ENCODE measurements at places on chromosomes 3 and 15. TPM values are rescaled to one million over a fixed set of nuclear protein-coding genes. Genes with fewer than 3 reads are reported as not detected.

- DNase-seq = no peak
Observed at GRCh38 chr15:49467746-49468480, 44.9 kb downstream of the FGF7 start.

CEMIP gene
- 2.6 TPM for total RNA-seq

GRCh38 chr15:99210334-99210733 lies 39.0 kb downstream of the TTC23 start:
- DNase-seq = no peak

DNA sequence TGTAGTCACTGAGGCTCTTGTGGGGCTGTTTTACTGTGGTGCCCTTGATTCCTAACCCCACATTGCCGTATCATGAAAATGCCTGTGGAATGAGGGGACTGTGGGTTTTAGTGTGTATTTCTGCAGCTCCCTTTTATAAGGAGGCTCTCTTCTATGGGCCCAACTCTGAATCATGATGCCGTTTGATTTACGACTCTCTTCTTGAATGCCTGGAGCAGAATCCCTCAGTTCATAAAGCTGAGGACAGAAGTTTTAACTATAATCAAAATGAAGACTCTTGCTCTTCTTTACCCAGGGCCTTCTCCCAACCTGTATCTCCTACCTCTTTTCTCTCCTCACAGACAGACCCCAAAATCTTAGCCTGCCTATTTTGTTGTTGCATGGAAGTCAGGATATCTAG lies 109.5 kb downstream of the RARB start:
- no peak for DNase-seq

DNA sequence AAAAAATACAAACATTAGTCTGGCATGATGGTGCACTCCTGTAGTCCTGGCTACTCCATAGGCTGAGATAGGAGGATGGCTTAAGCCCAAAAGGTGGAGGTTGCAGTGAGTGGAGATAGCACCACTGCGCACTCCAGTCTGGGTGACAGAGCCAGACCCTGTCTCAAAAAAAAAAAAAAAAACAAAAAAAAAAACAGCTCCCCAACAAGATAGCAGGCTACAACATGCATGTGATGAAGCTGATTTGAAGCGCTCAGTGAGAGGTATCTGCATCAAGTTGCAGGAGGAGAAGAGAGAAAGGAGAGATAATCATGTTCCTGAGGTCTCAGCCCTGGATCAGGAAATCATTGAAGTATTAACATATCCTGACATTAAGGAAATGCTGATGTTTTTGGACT lies 608 bp upstream of the PPCDC start:
- no peak for DNase-seq

DNA sequence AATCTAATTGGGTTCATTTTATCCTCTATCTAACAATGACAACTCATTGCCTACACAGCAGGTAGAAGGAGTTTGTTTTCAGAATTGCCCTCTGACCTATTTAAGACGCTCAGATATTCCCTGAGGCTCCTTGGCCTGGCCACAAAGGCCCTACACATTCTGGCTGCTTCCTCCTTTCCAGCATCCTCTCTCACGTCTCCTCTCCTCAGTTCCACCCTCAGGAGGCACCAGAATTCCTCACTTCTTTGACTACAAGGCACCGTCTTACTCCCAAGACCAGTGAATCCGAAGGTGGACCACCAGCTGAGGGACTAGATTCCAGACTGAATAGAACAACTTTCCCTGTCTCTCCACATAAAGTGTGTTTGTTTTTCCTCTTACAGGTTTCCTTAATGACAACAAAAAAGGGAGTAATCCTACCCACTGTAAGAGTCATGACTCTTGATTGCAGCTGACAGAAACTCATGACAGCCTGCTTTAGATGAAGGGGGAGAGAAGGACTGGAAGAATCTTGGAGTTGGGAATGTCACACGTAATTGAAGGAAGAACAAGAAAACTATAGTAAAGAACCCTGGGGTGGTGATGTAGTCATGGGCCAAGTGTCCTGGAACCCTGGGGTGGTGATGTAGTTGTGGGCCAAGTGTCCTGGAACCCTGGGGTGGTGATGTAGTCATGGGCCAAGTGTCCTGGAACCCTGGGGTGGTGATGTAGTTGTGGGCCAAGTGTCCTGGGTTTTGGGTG lies 22.0 kb upstream of the MUC20 start:
- no peak for DNase-seq

DNA sequence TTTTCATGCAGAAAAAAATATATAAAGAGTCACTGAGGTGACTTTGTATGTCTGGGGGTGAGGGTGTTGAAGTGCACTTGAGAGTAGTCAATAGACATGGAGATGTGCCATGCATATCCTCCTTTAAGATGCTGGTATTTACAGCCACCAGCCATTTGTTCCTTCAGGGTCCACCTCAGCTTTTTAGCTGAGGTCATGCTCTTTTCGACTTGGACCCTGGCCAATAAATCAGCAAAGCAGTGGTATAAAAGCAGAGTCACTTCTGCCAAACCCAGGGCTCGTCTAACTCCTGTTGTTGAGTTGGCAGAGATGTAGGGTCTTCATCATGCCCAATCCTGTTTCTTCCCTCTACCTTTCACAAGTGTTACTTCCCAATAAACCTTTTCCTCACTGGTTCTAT lies 75.1 kb upstream of the OSTN start:
- no peak for DNase-seq

- DNase-seq = no peak
Observed at GRCh38 chr3:104939196-104939595, 427.5 kb upstream of the ALCAM start.

DNA sequence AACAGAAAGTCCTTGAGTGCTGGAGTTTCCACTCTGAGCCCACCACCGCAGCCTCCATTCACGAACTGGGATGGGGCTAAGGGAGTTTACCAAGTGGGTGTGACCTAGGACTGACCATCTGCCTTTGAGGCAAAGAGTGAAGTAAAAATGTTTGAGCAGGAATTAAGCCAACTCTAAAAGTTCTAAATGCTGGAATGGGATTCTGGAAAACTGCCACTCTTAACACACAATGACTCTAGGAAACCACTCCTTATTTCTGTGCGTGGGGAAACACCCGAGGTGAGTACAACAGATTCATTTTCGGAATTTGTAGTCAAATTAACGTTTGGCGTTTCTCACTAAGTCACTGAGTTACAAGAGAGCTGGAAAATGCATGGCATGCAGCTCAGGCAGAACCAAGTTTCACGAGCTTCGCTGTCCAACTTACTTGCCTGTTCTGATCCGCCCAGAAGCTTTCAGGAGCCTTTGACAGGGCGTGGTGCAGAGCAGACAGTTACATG lies 31.6 kb downstream of the ISL2 start:
- DNase-seq = no peak

GRCh38 chr15:100264994-100265640 lies 76.7 kb downstream of the ADAMTS17 start:
- no peak for DNase-seq

ALDH1A3 gene
- total RNA-seq = 9.5 TPM

DNA sequence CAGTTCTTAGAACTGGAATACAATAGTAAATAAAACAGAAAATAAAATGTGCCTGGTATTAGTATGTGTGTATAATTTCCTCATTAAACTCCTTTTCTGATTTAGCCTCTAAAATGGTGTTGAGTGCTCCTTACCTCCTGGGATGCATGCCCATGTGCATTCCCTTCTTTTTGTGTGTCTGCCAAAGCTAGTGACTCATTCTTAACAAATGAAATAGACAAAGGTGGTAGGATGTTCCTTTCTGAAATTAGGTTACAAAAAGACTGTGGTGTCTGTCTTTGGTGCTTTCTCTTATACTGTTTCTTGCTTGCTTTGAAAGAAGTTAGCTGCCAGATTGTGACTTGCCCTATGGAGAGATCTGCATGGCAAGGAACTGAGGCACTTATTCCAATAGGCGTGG lies 623.7 kb downstream of the GRM7 start:
- no peak for DNase-seq

RHOV gene
- total RNA-seq = not detected

MKRN3 gene
- total RNA-seq = 0.51 TPM

- DNase-seq = no peak
Observed at GRCh38 chr15:35477312-35478262, 68.4 kb downstream of the DPH6 start.

- peak; percentile 97 for DNase-seq
Observed at GRCh38 chr3:170869645-170870593, at the start of gene RPL22L1. Gene RPL22L1 (minus strand): TSS chr3:170870195. CDS start chr3:170870167, 28 bp downstream.

DNA sequence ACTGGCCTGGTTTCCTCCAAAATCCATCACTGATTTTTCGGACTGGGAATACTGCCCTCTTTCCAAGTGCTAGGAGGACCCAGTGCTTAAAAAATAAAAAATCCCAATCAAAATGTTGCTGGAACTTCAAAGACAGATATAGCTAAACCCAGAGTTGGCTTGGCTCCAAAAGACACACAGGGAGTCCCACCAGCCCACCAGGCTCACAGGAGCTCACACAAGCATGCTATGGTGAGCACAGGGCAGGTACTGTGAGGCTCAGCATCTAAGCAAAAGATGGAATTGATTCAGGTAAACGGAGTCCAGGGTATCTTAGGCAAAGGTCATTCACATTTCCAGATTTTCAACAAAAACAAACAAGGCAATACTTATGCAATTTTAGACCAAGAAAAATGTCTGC lies 3.7 kb downstream of the TRANK1 start:
- no peak for DNase-seq

DNA sequence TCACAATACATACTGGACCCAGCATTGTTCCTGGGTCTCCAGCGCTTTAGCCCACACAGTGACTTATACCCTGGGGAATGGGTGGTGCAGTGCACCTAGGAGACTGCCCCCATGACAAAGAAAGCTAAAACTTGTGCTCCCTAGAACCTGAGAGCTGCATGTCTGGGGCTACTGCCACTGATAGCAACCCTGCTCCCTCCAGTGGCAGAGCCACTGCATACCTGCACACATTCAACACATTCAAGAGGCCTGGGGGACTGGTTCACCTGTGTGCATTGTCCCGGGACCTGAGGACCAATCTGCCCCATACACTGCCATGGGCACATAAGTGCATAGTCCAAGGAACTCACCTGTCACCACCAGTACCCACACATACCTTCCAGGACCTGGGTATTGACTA lies 302.7 kb upstream of the MANF start:
- DNase-seq = no peak

- DNase-seq = no peak
Observed at GRCh38 chr15:81473177-81473576, 99.2 kb upstream of the TMC3 start.

FBXW12 gene
- not detected for total RNA-seq

DNA sequence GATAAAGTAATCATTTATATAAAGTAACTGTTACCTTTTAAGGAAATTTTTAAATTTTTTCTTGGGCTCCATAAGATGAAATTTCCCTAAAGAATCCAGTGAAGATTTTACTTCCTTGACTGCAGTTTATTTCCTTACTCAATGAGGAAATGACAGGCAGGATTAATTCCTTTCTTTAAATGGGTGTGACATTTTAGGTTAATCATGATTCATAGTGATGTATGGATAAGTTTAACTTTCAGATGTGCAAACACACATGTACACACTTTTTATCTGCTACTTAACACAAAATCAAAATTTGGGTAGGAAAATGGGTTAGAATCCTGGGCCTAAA lies 11.2 kb upstream of the LEO1 start:
- no peak for DNase-seq

- no peak for DNase-seq
Observed at GRCh38 chr3:23075496-23075895, 127.6 kb upstream of the UBE2E2 start.

DNA sequence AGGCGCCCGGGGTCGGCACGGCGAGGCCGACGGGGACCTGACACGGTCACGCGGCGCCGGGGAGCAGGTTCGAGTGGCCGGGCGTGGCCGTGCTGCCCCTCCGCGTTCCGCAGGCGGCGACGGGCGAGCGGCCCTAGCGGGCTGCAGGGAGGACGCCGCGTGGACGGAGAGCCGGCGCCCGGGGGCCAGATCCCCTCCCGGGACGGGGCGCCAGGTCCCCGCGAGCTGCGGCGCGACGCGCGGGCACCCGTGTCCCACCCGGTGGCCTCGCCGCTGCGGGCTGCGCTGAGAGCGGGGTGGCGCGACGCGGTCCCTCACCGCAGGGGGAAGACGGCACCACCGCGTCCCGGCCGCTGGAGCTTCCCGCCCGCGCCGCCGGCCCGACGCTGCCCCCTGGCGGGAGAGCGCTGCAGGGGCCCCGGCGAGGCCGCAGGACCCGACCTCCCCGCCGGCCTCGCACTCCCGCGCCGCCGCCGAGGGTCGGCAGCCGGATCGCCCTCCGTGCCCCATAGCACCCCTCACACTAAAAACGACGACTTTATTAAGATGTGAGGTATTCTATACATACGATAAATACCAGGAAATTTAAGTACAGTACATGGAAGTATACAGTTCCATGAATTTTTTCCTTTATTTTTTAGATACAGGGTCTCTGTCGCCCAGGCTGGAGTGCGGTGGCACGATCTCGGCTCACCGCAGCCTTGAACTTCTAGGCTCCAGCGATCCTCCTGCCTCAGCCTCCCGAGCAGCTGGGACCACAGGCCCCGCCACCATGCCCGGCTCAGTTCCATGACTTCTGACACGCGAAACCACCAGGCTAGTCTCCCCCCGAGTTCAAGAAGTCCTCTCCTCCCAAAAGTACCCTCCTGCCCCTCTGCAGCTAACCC lies 1.3 kb upstream of the PIGZ start:
- DNase-seq = peak; percentile 87

DNA sequence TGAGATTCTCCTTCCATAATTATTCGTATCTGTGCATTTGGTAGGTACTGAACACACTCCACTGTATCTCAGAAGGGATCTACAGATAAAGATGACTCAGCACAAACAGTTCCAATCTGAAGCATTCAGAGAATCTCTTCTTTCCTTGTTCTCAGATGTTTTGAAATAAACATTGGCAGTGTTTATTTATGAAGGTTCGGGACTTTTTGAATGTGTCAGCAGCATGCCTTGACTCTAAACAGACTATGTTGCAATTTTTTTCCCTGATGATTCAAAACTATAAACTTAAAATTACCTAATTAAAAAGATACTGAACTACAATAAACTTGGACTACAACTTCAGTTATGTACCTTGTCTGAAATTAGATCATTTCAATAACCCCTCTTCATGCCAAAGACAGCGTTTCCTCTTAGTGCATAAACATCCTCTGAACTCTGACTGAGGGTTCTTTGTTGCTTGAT lies 612.9 kb upstream of the TBL1XR1 start:
- no peak for DNase-seq

- no peak for DNase-seq
Observed at GRCh38 chr3:38713121-38713520, 63.6 kb upstream of the SCN5A start.

- DNase-seq = no peak
Observed at GRCh38 chr3:153621953-153622352, 459.9 kb downstream of the RAP2B start.

All from right cardiac atrium (tissue), 5 donors.